CD4-positive, alpha-beta T cell treated with Interleukin-2 at 100 ng/mL for 4 hours (primary cell): ENCODE measurements at places on chromosomes 3 and 15.

GRCh38 chr3:64825404-64826120 is 137.8 kb upstream of the ADAMTS9 start:
- DNase-seq = no peak

- DNase-seq = no peak
These were observed 36.3 kb downstream of the PRICKLE2 start for GRCh38 chr3:64188810-64189560.

DNA sequence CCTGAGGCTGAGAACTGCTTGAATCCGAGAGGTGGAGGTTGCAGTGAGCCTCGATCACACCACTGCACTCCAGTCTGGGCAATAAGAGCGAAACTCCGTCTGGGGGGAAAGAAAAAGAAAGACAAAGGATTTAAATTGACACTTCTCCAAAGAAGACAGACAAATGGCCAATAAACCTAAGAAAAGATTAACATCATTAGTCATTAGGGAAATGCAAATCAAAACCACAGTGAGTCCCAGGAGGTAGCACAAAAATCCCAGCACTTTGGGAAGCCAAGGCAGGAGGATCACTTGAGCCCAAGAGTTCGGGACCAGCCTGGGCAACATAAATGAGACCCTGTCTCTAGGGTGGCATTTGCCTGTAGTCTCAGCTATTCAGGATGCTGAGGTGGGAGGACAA is 12.6 kb downstream of the CLPX start:
- DNase-seq = no peak

- DNase-seq = no peak
These were observed 67.2 kb downstream of the CFAP44 start for GRCh38 chr3:113374078-113374477.

DNA sequence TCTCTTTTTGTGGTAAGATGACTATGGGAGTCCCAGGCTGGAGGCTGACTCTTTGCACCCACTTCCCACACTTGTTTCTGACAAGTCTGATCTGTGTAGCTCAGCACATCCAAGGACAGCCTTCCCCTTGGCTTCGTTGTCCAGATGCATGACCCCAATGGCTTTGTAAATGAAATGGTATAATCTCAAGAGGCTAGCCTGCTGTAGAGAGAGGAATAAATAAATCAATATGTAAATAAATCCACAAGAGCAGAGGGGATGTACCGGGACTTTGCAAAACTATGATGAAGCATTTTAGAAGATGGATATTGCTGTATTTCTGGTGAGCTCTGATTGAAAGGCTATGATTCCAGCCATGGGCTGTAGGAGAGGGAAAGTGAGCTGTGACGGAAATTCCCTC is 79.9 kb upstream of the NEO1 start:
- no peak for DNase-seq

DNA sequence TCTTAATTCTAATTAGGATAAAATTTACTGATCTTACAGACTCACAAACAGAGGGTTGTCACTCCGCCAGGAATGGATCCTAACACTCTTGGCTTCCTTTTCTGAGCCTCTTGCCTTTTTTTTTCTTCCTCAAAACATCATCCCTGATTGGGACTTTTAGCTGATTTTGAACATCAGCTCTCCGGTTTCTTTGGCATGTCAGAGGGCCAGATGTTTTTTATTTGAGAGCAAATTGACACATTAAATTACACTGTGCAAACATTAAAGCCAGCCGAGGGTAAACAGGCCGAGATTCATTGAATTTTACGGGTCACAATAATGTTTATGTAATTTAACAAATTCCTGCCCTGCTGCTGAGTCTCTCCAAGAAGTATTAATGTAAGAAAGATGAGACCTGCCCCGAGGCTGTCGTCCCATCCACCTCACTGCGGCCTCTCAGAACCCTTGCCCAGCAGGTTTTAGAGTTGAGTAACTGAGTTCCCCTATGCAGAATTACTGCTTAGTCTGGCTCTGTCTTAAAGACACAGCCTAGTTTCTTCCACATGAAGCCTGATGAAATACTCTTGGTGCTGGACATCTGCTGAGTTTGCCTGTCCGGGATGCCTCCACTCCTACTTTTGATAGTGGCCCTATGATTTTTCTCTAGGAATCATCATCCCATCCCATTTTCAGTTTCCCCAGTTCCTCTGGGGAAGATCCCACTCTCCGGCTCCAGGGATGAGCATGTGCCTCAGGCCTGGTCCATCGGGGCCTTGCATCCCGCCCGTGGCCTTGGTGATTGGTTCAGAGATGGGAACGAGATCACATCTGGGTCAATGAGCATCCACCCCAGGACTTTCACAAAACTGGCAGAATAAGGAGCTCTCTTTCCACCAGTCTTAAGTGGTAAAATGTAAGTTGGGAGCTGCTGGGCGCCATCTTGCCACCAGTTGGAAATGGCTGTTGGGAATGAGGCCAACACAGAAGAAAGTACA is 226.6 kb upstream of the TLE3 start:
- DNase-seq = no peak

DNA sequence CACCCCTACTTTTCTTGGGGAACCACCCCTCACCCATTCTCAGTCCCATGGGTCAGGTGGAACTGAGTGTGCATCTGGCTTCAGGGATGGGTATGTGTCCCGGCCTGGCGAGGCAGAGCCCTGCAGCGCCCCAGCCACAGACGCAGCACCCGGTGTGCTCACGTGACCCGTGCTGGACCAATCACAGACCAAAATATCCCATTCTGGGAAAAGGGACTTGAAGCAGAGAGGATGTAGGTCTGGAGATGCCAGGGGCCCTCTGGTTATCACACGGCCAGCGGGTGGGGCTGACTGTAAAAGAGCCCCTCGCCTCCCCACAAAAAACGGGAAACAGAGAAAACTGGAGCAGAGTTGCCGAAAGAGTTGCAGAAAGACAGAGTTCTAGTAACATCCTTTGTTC is 138.0 kb upstream of the RAD18 start:
- DNase-seq = no peak
